ENCODE measurements at places on chromosomes 11 and 22. TPM values are rescaled to one million over a fixed set of nuclear protein-coding genes. Genes with fewer than 3 reads are reported as not detected.
A peak's percentile ranks its signal among the peaks of the same experiment; 100 is the strongest.

- DNase-seq, result no peak
- no peaks in the 10 kb centered on the region for H3K27me3 ChIP-seq
- H3K4me1 ChIP-seq, result peaks cover 53% of the 10 kb centered on the region
- H3K27ac ChIP-seq, result no peak overlapping the region
Observed at GRCh38 chr11:836274-836673, 3.5 kb downstream of the CD151 start.

GRCh38 chr11:120121336-120121735 lies 16.6 kb downstream of the TRIM29 start:
- no peak for DNase-seq
- H3K36me3 ChIP-seq, result no peaks in the 10 kb centered on the region
- H3K27ac ChIP-seq, result no peak overlapping the region
- H3K4me3 ChIP-seq, result no peak overlapping the region

DNA sequence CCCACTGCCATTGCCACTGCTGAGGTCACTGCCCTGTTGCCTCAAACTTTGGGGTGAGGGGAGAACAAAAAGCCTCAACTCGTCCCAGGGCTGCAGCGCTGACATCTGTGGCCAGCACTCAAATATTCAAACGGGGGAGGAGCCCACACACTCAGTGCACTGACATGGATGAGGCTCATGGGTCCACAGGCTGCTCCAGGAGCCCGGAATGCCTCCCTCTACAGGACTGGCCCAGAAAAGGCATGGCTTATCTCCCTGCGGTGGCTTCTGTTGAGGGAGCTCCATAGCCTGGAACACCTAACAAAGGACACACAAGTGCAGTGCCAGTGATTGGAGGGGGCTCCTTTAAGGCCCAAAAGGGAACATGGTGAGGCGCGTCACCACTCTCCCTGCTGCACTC lies 341.1 kb upstream of the LUZP2 start:
- peaks cover 6% of the 10 kb centered on the region for H3K4me1 ChIP-seq
- DNase-seq, result no peak
- no peak overlapping the region for H3K27ac ChIP-seq

GRCh38 chr11:19727246-19727645 lies 14.6 kb downstream of the NAV2 start:
- DNase-seq, result no peak
- H3K27ac ChIP-seq, result no peak overlapping the region
- H3K27me3 ChIP-seq, result no peaks in the 10 kb centered on the region
- H3K4me3 ChIP-seq, result no peak overlapping the region
- peaks cover 22% of the 10 kb centered on the region for H3K4me1 ChIP-seq

The EHF gene
- not detected for total RNA-seq

- H3K36me3 ChIP-seq, result no peaks in the 10 kb centered on the region
- no peaks in the 10 kb centered on the region for H3K4me1 ChIP-seq
- H3K4me3 ChIP-seq, result no peak overlapping the region
- no peak overlapping the region for H3K27ac ChIP-seq
- no peak for DNase-seq
Observed at GRCh38 chr11:32479291-32479690, 44.0 kb upstream of the WT1 start.

- H3K4me3 ChIP-seq, result peak overlapping the region; percentile 84
- H3K27ac ChIP-seq, result peak overlapping the region; percentile 84
- H3K27me3 ChIP-seq, result no peaks in the 10 kb centered on the region
- DNase-seq, result no peak
- H3K4me1 ChIP-seq, result peaks cover 76% of the 10 kb centered on the region
Observed at GRCh38 chr22:37747715-37748100, 50.9 kb downstream of the TRIOBP start.

The NCF4 gene
- total RNA-seq, result not detected

The OR2D2 gene
- total RNA-seq, result not detected

DNA sequence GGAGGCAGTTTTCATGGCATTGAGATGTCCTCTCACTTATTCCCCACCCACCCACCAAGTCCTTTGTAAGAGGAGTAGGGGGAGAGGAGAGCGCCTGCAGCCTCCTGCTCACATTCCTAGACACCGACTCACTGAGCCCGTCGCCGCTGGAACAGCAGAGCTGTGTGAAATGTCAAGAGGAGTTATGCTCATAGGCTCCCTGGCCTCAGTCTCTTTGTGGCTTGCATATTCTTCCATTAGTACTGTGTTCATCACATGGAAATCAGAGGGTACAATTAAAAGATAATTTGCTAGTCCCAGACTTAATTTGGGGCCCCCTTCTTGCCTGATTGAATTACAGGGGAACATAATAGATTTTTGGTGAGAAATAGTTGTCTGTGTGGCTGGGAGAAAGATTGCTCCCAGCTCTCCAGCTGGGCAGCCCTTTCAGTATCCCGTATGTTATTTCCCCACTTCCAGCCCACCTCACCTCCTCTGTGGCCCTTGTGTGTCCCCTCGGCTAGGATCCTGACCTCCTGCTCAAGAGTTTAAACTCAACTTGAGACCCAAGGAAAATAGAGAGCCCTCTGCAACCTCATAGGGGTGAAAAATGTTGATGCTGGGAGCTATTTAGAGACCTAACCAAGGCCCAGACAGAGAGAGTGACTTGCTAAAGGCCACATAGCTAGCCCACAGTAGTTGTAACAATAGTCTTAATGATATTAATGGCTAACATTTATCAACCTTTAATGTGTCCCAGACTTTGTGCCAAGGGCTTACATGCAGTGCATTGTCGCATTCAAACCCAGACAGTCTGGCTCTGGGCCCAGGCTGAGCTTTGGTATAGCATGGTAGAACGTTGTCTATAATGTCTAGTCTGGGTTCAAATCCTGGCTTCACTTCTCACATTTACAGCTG lies 32.2 kb downstream of the LIMK2 start:
- no peak for DNase-seq
- H3K27me3 ChIP-seq, result no peaks in the 10 kb centered on the region
- H3K4me3 ChIP-seq, result no peak overlapping the region
- peaks cover 76% of the 10 kb centered on the region for H3K4me1 ChIP-seq
- H3K27ac ChIP-seq, result peak overlapping the region; percentile 96
